Cortex of kidney (tissue), 1 donor: ENCODE measurements at places on chromosomes 12 and 14.

- DNase-seq = no peak
Observed at GRCh38 chr12:69479675-69480074, 9.5 kb downstream of the FRS2 start.

- no peak for DNase-seq
Observed at GRCh38 chr12:26622601-26623000, 210.4 kb downstream of the ITPR2 start.

GRCh38 chr12:127126260-127126628 is 1140.7 kb upstream of the TMEM132C start:
- no peak for DNase-seq

- no peak for DNase-seq
Observed at GRCh38 chr12:103102225-103102744, 144.8 kb downstream of the ASCL1 start.

DNA sequence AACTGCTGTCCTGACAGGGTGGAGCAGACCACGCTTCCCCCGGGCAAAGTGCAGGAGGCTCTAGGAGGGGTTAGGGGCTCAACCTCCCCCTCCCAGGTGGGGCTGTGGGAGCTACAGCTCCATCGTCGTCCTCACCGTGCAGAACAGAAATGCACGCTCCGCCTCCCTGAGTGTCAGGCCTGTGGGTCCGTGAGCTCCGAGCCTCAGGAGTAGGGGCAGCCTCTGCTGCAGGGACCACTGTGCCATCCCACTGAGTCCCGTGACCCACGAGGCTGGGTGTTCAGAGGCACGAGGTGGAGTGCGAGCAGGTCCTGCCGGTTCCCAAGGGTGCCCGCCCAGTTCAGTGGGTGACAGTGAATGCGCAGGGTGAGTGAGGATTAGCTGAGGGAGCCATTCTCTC is 48.6 kb downstream of the CACNA1C start:
- no peak for DNase-seq
